Cerebellar nuclear complex (tissue), 1 donor: ENCODE measurements at places on chromosomes 3 and 15.

DNA sequence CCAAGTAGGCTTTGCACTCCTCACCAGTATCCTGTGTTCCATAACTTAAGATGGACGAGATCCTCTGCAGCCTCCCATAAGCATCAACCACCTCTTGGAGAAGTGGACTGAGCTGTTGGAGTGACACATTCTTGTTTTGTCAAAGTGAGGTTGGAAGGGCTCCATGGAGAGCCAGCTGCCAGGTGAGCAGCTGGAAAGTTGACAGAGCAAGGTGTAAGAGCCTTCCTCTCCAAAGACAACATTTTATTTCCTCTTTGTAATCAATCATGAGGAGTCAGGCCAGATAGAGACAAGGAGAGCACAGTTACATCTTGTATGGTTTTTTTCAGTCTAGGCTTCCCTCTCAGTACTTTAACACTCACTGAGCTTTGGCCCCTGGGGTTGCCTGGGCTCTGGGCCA lies 5.1 kb downstream of the ABI3BP start:
- no peak for DNase-seq

- DNase-seq: no peak
These were observed 25.6 kb upstream of the VPS8 start for GRCh38 chr3:184786280-184786941.

- no peak for DNase-seq
These were observed 29.2 kb downstream of the PRR23E start for GRCh38 chr3:127222163-127222562.

GRCh38 chr15:58795825-58796224 lies 24.7 kb downstream of the MINDY2 start:
- no peak for DNase-seq

- no peak for DNase-seq
These were observed 672.7 kb upstream of the NAALADL2 start for GRCh38 chr3:174186377-174186989.

- DNase-seq: no peak
These were observed 50.0 kb upstream of the ADPGK start for GRCh38 chr15:72833561-72833960.

DNA sequence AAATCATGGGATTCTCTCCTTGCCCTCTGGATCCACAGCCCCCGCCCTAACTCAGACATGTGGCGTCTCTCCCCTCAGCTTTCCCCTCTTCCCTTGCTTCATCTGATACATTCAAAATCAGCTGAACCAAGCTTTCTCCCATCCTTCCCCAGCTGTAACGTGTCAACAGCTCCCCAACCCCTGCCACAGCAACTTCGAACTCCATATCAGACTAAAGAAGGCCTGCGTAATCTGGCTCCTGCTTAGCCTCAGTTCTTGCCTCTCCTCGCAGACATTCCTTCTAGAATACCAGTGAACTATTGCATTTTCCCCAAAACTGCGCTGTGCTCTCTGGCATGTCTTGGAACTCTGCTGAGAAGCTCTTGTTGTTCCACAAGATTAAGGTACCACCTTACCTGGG lies 18.3 kb downstream of the B4GALT4 start:
- no peak for DNase-seq

GRCh38 chr15:99249270-99249841 lies at the start of gene TTC23:
TTC23 (minus strand) TSS chr15:99249581; CDS start chr15:99228712, 20,869 bp downstream.
- no peak for DNase-seq
